ENCODE measurements at places on chromosomes 4 and X. TPM values are rescaled to one million over a fixed set of nuclear protein-coding genes. Genes with fewer than 3 reads are reported as not detected.

Gene F11
- total RNA-seq: not detected

Gene PGAM4
- total RNA-seq: 0.26 TPM

Gene STATH
- not detected for total RNA-seq

Gene DKK2
- not detected for total RNA-seq

Gene TMSB15A
- total RNA-seq: 0.55 TPM

Gene DCK
- total RNA-seq: 19.9 TPM

Gene ETDB
- not detected for total RNA-seq

Gene GSX2
- not detected for total RNA-seq

Gene CCDC160
- total RNA-seq: not detected

Gene STK32B
- total RNA-seq: 22.0 TPM

All from A549 treated with CpdA at 1 μM for 4 hours (cell line).